Muscle of leg (tissue), 16 donors: ENCODE measurements at places on chromosomes 4 and X. TPM values are rescaled to one million over a fixed set of nuclear protein-coding genes. Genes with fewer than 3 reads are reported as not detected.

DNA sequence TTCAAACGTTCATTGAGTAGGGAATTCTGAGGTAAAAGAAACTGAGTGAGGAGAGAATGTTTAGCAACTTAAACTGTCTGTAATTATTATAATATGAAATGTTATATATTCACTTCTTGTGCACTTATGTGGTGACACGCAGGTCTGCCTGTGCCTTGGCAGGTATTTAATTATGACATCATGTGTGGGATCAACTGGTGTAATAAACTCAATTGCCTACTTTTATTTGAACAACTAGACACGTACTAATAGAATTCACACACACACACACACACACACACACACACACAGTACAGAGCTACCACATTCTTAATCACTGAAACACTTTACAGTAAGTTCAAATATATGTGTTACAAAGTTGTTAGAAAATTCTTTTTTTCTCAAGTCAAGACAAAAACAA is 20.7 kb upstream of the SLC25A31 start:
- DNase-seq = no peak

GRCh38 chr4:163988865-163989264 is 494.4 kb downstream of the TMA16 start:
- DNase-seq = peak; percentile 62

DNA sequence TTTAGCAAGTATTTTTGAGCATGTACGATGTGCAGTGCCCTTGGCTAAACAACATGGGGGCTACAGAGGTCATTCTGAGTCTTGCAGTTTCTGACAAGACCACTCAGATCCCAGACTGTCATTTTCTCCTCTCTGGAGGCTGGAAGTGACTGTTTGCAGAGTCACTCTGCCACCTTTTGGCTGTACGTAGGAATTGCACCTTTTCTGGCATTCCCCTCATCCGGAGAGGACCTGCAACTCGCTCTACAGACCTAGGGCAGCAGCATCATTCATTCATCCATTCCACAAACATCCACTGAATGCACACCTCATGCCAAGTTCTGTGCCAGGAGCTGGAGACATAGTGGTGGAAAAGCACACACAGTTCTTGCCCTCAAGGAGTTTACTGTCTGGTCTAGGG is 160.4 kb upstream of the GPR101 start:
- DNase-seq = peak; percentile 16

DNA sequence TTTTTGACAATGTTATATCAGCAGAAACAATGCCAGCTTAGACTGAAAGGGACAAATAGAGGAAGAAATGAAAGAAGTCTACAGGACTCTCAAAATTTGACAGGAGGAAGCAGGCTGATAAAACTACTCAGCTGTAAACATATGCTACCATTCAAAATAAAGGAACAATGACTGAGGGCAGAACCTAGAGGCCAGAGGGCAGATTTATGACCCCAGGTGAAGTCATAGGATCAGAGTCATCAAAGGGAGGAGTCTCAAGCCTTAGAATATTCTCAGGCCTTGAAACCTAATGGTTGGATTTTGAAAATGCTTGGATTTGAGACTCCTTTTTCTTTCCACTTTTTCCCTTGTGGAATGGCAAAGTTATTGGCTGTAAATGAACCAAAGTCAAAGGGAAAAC is 17.0 kb upstream of the SYTL5 start:
- no peak for DNase-seq

GRCh38 chrX:110178179-110178865 is 139.6 kb downstream of the AMMECR1 start:
- no peak for DNase-seq

GRCh38 chrX:8629871-8630270 is 102.1 kb downstream of the ANOS1 start:
- no peak for DNase-seq

DNA sequence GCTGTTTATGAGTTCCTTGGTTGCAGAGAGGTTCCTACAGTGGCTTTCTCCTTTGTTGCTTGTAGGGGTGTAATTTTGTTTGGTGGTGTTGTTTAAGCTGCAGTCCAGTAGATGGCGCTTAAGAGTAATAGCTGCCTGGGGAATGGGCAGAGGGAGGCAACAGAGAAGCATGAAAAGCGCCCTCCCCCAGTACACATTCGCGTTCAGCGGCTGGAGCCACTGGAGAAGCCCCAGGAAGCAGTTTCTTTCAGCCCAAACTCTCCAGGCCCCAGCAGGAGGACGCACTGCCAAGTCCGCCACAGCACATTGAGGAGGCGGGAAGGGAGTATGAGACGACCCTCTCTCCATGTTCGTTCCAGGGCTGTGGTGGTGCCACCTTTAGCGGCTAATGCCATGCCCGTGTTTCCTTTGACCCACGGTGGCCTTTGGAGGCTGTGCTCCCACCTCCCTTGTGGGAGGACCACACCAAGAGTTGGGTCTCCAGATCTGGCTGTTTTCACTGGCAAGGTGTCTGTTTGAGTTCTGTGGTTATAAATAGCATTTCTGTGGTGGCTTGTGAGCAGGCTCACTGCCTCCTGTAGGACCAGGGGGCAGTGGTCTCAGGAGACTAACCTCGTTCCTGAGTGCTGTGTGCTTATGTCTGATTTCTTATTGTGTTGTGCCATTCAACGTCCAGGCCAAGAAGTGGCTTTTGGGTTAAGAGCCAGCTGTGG is 252.3 kb downstream of the ARHGAP10 start:
- no peak for DNase-seq

- no peak for DNase-seq
Observed at GRCh38 chr4:74665346-74665745, 129.0 kb downstream of the BTC start.

GRCh38 chr4:117137145-117137544 is 51.8 kb upstream of the TRAM1L1 start:
- no peak for DNase-seq

DNA sequence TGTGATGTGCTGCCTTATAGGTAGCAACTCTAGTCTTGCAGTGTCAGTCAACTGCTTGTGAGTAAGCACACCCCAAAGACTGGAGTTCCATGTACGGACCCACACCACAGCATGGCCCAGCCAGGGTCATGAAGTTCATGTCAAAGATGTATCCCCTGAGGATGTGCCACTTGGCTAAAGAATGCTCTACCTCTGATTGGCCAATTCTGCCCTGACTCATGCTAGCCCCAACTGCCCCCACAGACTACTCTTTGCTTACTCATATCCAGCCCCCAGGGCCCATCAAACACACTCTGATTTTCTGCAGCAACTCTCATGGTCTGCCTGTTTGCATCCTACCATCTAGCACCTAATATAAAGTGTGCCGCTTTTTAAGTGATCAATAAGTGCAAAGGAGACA is 62.5 kb downstream of the CHRDL1 start:
- no peak for DNase-seq

- no peak for DNase-seq
Observed at GRCh38 chr4:122010610-122011009, 58.8 kb upstream of the TRPC3 start.

DNA sequence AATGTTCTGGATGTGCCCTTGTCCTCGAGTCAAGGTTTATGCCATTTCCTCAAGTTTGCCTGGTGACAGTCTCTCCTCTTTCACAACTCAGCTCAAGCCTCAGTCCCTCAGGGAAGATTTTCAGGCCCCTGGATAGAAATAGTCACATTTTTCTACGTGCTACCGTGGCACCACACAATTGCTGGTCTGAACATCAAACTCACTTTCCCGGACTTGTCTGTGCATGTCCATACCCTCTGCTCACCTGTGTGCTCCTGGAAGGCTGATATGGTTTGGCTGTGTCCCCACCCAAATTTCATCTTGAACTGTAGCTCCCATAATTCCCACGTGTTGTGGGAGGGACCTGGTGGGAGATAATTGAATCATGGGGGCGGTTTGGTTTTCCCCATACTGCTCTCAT is 129.7 kb downstream of the HS3ST1 start:
- DNase-seq = no peak

GRCh38 chr4:153834901-153835300 is 46.0 kb upstream of the SFRP2 start:
- DNase-seq = no peak

DNA sequence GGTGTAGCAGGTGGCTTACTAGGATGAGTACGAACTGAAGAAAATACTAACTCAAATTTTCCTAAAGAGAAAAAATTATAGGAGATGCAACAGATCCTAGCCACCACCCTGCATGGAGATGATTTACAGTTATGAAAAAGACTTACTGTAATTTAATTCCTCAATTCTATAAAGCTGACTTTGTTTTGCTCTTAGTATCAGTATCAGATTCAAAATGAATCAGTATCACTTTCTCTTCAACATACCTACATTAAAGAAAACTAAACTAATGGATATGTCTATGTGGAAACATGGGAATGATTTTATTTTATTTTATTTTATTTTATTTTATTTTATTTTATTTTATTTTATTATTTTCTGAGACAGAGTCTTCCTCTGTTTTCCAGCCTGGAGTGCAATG is 525.8 kb downstream of the NLGN4X start:
- DNase-seq = no peak

- no peak for DNase-seq
Observed at GRCh38 chr4:139617702-139618490, 47.7 kb upstream of the MGST2 start.

GRCh38 chrX:1833656-1834360 is 218.9 kb downstream of the ASMT start:
- no peak for DNase-seq

DNA sequence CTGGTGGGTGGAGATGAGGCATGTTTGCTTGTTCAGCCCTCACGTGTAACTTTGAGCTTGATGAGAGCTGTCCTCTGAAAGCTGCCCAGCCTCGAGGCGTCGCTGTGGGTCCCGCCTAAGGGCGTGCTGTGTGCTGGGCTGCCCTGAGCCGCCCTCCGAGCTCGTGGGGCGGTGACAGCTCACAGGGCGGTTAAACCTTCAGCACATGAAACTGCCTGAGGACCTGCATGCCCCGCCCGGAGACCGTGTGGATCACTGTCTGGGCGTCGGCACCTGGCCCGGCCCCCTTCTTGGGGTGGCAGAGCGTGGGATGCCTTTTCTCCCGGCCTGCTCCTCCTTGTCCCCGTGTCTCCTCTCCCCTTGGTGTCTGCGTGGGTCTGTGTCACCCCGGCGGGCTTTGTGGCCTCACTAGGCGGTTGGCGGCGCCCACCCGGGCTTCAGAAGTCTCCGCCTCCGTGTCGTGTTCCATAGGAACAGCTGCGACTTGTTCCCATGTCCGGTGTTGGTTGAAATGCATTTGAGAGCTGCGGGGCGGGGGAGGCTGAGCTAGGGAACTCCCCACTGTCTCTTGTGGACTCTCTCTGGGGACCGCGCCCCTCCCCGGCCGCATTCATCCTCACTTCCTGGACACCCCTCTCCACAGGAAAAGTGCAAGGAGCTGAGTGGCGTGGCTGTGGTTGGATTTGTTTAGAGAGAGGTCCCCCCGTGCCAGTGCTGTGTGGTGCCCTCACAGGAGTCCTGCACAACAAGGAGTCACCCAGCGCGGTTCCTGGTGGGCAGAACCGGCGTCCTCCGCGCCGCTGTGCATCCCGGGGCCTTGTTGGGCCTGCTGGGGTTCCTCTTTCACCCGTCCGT is 6.8 kb downstream of the AKAP17A start:
- no peak for DNase-seq

- DNase-seq = peak; percentile 20
Observed at GRCh38 chr4:115234405-115235093, 121.1 kb upstream of the NDST4 start.

DNA sequence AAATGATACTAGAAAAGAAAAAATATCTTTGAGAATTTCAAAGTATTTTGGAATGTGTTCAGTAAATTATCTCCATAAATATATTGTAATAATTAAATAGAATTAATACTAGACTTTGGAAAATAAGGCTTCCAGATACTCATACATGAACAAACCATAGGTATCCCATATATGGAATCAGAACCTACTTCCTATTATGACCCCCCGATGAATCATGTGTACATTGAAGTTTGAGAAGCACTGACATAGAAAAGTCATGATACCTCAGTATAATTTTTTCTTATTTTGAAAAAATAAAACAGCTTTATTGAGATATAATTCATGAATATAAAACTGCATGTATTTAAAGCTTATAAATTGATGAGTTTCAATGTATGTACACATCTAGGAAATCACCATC is 27.2 kb upstream of the SMARCA5 start:
- DNase-seq = no peak

GRCh38 chrX:131571348-131571747 is 27.5 kb downstream of the OR13H1 start:
- no peak for DNase-seq

GRCh38 chr4:40197879-40198689 is 1.3 kb downstream of the RHOH start:
- no peak for DNase-seq

GRCh38 chr4:18105030-18106011 is 83.8 kb upstream of the LCORL start:
- no peak for DNase-seq

GRCh38 chr4:80918004-80918403 is 112.5 kb upstream of the BMP3 start:
- no peak for DNase-seq

DNA sequence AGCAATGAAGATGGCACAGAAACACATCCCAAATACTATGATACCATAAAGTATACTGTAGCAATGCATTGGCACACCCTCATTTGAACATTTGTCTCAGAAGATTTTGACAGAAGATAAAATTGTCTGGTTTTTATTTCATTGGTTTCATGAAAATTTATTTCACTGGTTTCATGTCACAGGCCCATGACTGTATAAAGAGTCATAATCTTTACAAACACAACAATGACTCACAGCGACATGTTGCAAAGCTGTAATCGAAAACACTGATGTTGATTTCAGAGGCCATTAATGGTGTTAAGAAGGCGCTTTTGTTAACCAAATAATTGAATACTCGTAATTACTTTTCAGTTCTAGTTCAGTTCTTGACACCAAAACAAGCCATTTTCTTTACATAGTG is 8.1 kb upstream of the DTHD1 start:
- no peak for DNase-seq

- no peak for DNase-seq
Observed at GRCh38 chr4:84726356-84726755, 143.4 kb downstream of the CDS1 start.

GRCh38 chr4:158496030-158496741 is 25.5 kb upstream of the RXFP1 start:
- no peak for DNase-seq

DNA sequence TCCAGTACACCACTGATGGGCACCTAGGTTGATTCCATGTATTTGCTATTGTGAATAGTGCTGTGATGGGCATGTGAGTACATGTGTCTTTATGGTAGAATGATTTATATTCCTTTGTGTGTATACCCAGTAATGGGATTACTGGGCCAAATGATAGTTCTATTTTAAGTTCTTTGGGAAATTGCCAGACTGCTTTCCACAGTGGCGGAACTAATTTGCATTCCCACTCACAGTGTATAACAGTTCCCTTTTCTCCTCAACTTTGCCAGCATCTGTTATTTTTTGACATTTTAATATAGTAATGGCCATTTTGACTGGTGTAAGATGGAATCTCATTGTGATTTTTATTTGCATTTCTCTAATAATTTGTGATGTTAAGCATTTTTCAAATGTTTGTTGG is 25.9 kb downstream of the CC2D2A start:
- DNase-seq = peak; percentile 27

SHISA3 gene
- polyA plus RNA-seq = 8.8 TPM

SMIM43 gene
- 1.5 TPM for polyA plus RNA-seq

LGI2 gene
- polyA plus RNA-seq = 3.1 TPM

LONRF3 gene
- polyA plus RNA-seq = 1.4 TPM

TCEANC gene
- polyA plus RNA-seq = 5.2 TPM

DGKK gene
- 0.03 TPM for polyA plus RNA-seq

MAGEB10 gene
- not detected for polyA plus RNA-seq
